NCI-H1092 (cell line): ENCODE measurements at places on chromosomes 6 and 20.

DNA sequence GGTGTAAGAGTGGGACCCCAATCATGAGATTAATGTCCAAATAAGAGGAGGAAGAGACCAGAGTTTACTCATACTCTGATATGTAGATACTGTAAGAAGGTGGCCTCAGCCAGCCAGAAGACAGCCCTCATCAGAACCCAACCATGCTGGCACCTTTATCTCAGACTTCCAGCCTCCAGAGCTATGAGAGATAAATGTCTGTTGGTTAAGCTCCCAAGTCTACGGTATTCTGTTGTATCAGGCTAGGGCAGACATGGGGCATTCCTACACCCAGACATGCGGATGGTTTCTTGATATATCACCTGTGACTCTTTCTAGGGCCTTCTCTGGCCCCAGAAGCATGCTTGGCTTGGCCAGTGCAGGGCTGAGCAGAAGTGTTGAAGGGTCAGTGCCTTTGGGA is 247.4 kb upstream of the RIN2 start:
- no peak for DNase-seq

DNA sequence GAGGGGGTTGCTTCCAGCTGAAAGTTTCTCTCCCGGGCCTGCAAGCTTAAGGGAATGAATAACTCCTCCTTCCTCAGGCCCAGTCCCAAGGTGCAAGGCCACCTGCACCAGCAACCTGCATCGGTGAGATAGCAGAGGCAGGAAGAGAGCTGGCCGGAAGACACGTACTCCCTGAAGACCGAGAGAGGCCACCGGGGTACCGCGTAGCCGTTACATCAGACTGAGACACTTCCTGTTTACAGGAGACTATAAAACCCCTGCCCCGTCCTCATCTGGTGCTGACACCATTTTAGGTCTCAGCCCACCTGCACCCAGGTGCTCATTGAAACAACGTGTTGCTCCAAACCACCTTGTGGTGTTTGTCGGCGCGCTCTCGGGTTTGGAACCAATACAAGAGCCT is 60.5 kb upstream of the PRND start:
- no peak for DNase-seq

GRCh38 chr6:123009059-123009458 is 13.0 kb downstream of the CLVS2 start:
- no peak for DNase-seq

DNA sequence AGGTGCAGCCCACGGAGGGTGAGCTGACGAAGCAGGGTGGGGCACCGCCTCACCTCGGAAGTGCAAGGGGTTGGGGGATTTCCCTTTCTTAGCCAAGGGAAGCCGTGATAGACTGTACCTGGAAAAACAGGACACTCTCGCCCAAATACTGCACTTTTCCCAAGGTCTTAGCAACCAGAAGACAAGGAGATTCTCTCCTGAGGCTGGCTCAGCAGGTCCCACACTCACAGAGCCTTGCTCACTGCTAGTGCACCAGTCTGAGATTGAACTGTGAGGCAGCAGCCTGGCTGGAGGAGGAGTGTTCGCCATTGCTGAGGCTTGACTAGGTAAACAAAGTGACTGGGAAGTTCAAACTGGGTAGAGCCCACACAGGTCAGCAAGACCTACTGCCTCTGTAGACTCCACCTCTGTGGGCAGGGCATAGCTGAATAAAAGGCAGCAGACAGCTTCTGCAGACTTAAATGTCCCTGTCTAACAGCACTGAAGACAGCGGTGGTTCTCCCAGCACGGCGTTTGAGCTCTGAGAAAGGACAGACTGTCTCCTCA is 28.0 kb downstream of the SYNE1 start:
- DNase-seq, result no peak

DNA sequence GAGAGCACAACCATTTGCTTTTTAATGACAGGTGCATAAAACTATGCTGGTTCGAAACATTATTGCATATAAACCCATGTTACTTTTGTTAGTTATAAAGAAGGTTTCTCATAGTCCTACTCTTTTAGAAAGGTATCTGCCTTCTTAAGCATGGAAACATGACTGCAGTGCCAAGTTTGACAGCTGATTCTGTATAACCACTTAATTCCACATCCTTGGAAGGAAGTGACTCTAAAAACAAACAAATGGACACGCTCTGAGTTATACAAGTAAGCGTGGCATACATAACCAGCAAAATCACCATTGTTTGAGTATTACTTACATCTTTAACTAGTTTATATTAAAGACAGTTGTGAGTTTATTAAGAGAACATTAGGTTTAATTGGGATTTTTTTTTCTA is 125.0 kb upstream of the HDGFL1 start:
- DNase-seq, result no peak

- DNase-seq, result no peak
These were observed 36.5 kb upstream of the GFRAL start for GRCh38 chr6:55290736-55291135.

DNA sequence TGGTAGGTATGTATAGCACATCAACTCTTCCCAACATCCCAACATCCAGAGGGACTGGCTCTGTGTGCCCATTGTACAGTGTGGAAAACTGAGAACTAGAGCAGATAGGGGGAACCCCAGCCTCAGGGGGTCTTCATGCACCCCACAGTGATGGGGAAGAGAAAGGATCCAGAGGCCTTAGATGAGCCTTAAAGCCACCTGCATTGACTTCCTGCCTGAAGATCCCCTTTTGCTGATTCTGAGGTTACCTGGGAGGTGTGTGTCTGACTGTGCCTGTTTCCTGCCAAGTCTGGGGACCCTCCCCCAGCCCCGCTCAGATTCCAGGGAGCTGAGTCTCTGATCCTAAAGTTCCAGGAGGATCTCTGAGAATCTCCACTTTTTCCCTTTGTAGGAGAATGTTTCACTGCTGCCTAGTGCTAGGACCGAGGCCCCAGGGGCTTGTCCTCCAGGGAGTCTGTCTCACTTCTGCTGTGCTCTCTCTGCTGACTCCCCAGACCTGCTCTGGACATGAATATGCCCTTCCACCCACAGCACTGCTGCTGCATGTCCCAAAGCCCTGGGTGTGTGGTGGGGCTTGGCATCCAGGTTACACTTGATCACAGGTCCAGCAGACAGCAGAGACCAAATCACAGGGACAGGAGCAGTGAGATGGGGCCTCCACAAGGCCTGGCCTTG is 12.8 kb upstream of the PGC start:
- no peak for DNase-seq

- peak; percentile 11 for DNase-seq
These were observed 7.8 kb downstream of the KCNG1 start for GRCh38 chr20:51014797-51015722.

GRCh38 chr6:150697515-150697914 is 97.8 kb downstream of the PLEKHG1 start:
- no peak for DNase-seq

DNA sequence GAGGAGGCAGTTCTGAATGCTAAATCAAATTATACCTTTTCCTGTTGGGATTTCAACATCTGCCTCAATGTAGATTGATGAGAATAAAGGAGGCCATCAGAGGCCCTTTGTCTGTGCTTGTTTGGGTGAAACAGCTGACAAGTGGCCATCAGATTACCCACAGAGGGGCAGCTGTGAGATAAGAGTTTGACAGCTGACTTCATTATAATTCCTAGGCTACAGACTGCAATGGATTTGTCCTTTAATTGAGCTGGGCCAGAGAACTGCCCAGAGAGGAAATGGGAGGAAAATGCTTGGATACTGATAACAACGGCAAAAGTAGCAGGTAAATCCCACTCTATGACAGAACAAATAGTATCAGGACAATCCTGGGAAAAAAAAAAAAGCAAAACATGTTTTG is 649.4 kb downstream of the HDGFL1 start:
- peak; percentile 6 for DNase-seq

- DNase-seq, result peak; percentile 16
These were observed 24.6 kb downstream of the SLCO4A1 start for GRCh38 chr20:62666736-62667529.

DNA sequence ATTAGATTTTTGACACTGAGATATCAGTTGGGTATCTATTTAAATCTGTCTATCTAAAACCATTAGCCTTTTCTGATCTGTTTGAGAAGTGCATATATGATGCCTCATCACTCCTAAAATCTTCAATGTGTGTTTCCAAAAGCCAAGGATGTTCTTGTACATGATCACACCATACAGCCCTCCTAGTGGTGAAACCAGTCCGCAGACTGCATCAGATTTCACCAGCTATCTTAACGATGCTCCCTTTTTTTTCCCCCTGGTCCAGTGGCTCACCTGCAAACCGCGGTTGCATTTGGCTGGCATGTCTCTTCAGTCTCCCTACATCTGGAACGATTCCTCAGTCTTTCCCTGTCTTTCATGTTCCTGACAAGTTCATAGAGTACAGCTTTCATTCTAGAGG is 4.0 kb downstream of the KIZ start:
- DNase-seq, result no peak

- DNase-seq, result no peak
These were observed 437 bp upstream of the HLA-A start for GRCh38 chr6:29941916-29942274.

DNA sequence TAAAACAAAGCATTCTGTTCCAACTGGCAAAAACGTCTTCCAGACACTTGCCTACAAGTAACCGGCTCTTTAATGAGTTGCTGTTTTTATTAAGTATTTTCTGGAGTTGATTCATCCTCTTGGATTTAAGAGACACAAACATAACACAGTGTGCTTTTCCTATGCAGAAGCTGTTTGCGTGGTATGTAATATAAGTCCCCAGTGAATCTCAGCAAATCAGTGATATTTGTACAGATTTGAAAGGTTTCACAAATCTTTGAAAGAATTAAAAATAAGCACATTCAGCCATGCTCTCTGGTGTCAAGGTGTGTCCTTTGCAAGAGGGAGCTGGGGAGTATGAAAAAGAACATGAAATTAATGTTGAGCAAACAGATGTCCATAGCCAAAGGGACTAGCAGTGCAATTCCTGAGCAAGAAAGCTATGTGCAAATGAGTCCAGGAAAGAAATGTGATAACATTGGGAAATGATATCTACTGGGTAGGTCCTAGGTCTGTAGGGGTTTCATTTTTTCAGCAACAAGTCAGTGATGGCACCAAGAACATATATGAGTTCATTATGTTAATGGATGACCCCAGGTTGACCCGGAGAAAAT is 170.1 kb upstream of the PHACTR1 start:
- no peak for DNase-seq

DNA sequence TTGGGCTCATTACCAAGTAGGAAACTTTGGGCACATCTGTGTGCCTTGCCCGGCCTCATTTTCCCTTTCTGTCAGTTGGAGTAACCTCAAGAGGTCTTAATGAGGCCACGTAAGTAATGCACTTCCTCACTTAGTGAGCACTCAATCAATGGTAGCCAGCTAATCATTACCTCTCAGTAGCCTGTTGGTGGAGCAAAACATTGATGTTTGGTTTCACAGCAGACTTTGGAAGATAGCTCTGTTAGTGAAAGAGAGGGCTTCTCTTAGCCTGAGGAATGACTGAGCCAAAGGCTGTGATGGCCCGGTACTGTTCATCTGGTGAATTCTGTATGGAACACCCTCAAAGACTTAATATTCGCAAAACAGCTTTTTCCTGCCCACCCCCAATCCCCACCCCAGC is 55.9 kb upstream of the ID4 start:
- no peak for DNase-seq

DNA sequence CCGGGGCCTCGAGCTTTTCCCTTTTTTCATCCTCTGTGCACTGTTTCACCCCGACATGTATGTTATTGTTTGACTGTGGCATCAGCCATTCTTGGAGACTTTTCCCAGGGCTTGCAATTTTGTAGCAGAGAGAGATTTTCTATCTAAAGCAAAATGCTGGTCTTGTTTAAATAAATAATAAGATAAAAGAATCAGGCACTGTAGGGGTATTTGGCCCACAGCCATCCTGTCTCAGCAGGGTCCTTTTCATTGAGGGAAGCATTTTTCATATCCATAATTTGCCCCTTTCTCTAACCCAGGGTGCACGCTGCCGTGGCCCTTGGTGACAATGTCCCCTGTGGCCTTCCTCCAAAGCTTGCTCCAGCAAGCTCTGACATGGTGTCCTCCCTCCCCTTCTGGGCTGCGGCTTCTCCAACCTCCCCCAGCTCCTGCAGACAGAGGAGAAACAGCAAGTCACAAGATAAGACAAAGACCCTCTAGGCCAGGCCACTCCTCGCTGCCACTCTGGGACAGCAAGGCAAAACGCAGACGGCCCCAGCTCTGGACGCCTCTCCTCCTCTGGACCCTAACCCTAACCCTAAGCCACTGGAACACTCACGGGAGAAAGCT is 117.6 kb downstream of the MYLK4 start:
- no peak for DNase-seq

GRCh38 chr6:5423251-5423650 is 161.9 kb downstream of the FARS2 start:
- no peak for DNase-seq

DNA sequence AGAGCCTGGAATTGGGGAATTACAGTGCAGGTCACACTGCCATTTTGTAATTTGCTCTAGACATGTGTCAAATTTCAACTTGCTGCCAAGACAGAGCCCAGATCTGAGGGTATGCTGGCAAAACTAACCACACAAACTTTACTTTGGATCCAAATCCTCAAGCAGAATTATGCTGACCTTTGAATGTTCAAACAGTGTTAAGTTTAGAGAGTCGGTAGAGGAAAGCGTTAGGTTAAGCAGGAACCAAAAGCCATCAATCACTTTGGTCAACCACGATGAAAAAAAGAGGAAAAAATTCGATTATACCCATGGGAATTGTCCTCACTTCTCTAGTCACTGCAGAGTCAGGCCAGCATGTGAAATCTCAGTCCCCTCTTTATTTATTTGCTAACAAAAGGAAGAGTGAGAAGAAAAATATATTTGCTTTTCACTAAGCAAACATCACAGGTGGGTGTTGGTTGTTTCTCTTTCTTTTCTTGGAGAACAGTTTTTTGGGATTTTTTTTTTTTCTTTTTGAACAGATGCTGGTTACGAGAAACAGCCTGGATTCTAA is 105.1 kb upstream of the ADGRF1 start:
- DNase-seq, result no peak

- DNase-seq, result no peak
These were observed 7.2 kb downstream of the ACSS1 start for GRCh38 chr20:25050501-25051350.

DNA sequence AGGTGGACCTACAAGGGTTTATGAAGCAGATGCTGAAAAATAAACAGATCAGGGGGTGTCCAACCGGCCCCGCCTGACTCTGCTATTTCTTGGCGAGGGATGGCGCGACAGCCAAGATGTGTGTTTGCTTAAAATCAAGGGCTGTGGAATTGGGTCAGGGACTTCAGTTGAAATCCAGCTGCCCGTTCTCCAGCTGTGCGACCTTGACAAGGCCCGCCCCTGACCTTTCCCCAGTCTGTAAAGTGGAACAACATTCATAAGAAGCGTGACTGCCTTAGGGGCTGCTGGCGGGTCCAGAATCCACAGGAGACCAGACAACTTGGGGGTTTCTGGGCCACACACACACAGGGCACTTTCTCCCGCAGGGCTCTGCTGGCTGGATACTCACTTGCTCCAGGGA is 517.5 kb downstream of the PREX1 start:
- no peak for DNase-seq
